ENCODE measurements at places on chromosomes 3 and 15.

DNA sequence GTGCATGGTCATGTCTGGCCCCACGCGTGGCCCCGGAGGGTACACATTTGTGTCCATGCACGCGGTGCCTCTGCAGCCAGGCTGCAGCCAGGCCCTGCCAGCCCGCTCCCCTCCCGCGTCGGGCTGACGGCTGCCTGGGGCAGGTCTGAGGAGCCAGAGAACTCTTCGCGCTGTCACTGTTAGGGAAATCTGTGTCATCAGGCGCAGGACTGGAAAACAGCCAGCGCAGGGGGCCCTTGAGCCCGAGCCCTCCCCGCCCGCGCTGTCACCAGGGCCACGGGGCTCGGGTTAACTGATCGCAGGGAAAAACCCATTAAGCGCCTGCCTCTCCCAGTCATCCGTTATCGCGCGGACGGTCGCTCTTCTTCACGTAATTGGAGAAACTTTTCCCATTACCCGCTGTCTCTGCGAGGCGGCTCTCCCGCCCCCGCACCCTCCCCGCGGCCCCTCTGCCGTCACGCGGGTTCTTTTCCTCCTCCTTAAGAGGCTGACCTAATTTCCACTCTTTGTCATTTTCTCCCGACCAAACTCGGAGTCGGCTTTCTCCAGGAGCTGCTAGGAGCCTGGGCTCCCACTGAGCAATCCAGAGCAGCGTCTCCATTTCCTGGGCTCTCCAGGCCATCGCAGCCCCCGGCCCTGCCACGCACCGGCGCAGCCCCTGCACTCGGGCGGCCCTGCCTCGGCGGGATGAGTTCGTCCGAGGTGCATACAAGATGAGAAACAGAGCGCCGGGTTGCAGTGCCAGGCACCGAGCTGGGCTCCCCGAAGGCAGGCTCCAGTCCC is 57.5 kb upstream of the PRR23E start:
- DNase-seq, result no peak

GRCh38 chr15:29142129-29142747 is 127.4 kb downstream of the NSMCE3 start:
- no peak for DNase-seq

- DNase-seq, result no peak
Observed at GRCh38 chr3:58111513-58112184, 99.1 kb downstream of the DNASE1L3 start.

DNA sequence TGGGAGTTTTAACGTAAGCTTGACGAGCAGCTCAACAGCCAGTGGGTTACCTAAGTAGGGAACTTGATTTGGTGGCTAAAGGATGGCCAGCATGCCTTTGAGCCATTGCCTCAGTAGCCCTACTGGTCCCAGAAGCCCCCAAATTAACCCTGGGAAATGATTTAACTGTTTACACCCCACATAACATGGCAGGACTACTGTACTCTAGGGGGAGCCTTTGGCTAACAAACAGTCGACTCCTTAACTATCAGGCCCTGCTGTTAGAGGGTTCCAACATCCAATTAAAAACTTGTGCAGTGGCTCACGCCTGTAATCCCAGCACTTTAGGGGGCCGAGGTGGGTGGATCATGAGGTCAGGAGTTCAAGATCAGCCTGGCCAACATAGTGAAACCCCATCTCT is 9.4 kb upstream of the SMCO1 start:
- no peak for DNase-seq

- DNase-seq, result no peak
Observed at GRCh38 chr3:25901796-25902195, 111.9 kb downstream of the OXSM start.

DNA sequence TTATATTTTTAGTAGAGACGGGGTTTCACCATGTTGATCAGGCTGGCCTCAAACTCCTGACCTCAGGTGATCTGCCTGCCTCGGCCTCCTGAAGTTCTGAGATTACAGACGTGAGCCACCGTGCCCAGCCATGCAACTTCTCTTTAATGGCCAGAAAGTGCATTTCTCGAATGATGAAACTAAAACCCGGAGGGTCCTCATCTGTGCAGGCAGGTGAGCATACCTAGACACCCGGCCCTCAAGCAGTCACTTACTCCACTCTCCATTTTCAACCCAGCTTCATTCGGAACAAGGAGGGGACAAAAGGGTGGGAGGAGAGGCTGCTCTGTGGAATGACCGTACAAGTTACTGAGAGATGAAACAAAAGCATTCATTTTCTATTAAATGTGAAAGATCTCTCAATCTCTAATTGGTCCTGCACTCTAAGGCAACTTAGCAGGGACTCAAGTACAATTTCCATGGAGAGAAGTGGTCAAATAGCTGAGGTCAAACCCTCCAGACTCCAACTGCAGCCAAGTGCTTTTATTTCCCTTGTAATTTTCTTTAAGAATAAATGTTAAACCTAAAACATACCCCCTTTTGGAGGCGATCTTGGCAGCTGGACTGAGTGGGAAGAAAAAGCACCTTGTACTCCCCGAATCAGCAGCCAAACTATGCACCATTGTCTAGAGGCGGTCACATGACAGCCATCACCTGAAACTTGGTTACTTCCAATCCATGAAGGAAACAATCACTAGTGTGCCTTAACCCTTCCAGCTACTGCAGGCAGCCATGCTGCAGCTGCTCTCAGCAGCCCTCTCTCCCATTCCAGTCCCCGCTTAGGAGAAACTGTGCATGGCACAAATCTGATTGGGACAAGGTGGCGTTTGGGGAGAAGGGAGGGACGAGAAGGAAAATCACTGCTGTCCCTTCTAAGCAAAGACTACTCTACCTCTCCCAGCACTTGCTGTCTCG is 62.2 kb downstream of the VGLL4 start:
- no peak for DNase-seq

- DNase-seq, result no peak
Observed at GRCh38 chr3:168117059-168117458, 21.3 kb upstream of the GOLIM4 start.

GRCh38 chr3:141373768-141374526 is 5.6 kb downstream of the ZBTB38 start:
- no peak for DNase-seq

- no peak for DNase-seq
Observed at GRCh38 chr3:110598847-110599490, 472.6 kb upstream of the NECTIN3 start.

GRCh38 chr3:97161169-97161568 is 346.8 kb downstream of the EPHA6 start:
- no peak for DNase-seq

GRCh38 chr15:100218434-100218833 is 123.3 kb downstream of the ADAMTS17 start:
- no peak for DNase-seq

- DNase-seq, result no peak
Observed at GRCh38 chr3:38026856-38027255, 2.6 kb downstream of the PLCD1 start.

GRCh38 chr3:30292192-30292893 is 314.1 kb upstream of the TGFBR2 start:
- DNase-seq, result no peak

DNA sequence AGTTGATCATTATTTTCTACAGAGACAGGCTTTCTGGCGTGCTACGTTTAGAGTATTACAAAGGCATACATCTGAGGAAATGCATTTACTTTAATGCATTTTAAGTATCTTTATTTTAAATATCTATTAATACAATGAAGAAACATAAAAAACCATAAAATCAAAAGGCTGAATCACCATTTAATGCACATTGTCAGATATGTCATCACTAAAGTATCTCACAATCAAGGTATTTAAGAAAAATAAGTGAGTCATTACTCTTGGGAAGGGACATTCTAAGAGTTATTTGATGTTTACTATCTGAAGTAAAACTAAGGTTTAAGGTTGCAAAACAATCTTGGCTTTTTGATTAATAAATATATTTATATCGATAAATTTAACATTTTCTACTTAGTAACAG is 102.2 kb downstream of the CTNNB1 start:
- DNase-seq, result no peak

- DNase-seq, result no peak
Observed at GRCh38 chr3:168162172-168162571, 66.4 kb upstream of the GOLIM4 start.

DNA sequence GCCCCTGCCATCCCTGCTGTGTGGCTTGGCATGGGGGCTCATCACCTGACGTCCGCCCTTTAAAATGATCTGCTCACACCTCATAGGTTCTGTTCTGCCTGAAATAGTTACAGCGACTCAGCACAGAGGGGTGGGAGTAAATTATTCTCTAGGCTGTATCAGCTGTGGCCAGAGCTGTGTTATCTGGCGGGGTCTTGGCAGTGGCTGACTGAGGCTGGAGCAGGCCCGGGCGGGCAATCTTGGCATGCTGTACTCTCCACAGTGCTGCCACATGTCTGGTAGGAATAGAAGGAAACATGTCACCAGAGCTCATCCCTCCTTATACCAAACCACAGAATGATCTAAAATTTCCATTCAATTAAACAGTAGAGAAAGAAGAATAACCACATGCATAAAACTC is 499.9 kb upstream of the LMCD1 start:
- no peak for DNase-seq

GRCh38 chr15:46708226-46708625 is 1009.1 kb upstream of the SEMA6D start:
- DNase-seq, result no peak

GRCh38 chr3:64260431-64260830 is 35.2 kb upstream of the PRICKLE2 start:
- no peak for DNase-seq

DNA sequence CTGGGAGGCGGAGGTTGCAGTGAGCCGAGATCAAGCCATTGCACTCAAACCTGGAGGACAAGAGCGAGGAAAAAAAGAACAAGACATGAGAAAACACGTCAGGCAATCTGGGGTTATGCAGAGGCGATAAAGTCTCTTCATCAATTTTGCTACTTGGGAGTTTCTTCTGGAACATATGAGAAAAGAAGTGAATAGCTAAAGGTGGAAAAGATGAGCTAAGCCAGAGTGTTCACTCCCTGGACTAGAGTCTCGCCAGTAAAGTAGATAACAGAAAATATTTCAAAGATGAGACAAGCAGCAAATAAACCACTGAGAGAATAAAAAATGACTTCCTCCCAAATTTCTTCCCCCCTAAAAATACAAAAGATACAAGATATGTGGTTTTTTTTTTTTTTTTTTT is 188.4 kb upstream of the HES1 start:
- no peak for DNase-seq

DNA sequence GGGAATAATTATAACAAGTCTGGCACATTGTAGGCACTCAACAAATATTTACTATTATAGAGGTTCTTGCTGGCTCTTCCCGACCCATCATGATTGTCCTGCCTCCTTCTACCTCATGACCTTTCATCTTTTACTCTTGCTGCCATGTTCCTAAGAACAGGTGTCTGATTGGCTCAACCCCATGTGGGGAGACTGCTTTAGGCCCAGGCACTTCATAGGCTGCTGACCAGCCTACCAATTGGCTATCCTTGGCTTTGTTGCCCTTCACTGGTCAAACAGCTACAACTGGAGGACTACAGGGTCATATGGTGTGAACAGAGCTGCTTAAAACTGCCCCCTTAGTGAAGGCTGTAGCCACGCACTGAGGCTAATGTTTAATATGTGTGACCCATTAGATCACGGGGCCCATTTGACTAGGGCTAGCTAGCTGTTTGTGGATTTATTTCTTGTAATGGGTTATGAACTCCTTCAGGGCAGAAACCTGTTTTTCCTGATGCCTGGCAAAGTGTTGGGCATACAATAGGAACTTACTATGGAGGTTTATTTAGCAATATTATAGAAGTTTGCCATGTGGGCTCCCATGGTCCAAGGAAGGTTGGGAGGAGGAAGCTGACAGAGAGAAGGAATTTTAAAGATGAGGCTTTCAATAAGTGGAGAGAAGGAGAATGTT is 239.9 kb upstream of the TBC1D5 start:
- DNase-seq, result no peak

DNA sequence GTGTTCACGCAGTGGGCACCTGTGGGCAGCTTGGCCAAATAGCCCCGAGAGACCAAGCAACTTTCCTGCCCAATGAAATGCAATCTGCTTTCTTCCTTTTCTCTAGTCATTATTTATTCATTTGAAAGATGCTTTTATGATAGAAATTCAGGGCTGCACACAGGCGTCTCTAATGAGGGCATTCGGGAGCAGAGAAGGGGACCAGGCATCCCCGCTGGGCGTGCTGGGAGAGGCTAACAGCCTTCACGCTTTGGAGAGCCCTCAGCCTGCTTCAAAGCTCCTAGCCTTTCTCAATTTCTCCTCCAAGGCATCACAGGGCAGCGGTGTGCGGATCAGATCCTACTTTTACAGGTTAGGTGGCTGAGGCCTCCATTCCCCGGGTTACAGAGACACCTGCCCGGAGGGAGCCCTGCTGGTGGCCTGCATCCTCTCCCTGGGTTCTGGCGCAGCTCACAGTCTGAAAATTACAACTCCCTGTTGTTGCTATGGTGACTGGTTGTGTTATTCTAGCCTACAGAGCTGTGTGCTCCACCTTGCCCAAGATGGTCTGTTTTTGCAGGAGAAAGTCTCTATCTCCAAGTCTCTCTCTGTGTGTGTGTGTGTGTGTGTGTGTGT is 21.8 kb upstream of the KLF13 start:
- DNase-seq, result no peak

DNA sequence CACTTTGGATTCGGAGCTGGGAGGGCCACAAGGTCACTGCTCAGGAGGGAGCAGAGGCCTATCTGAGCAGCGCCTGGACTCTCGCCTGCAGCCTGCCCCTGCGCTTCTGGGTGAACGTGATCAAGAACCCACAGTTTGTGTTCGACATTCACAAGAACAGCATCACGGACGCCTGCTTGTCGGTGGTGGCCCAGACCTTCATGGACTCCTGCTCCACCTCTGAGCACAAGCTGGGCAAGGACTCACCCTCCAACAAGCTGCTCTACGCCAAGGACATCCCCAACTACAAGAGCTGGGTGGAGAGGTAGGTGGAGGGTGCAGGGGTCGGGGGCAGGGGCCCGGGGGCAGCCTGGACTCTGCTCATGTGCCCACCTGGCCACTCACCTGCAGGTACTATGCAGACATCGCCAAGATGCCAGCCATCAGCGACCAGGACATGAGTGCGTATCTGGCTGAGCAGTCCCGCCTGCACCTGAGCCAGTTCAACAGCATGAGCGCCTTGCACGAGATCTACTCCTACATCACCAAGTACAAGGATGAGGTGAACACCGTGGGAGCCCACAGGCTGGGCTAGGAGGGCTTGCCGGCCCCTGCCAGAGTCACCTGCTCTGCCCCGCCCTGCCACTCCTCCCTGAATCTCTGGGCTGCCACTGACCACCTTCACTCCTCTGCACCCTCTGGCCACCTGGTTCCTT is 49.5 kb downstream of the PLXNA1 start:
- no peak for DNase-seq

DNA sequence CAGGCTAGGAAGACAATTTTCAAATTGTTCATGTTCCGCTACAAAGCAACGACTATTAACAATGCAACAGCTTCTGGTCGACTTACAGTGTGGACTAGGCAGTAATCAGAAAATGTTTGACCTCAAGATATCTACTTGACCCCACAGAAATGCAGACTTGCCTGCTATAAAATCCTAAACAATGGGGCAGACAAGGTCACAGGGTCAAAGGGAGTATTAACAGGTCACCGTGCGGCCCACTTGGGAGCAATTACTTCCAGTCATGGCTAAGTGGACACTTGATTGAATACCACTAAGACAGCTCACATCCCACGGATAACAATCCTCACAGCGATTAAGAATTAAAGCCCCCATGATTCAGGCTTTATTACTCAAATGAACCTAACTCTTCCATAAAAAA is 58.9 kb downstream of the FOXP1 start:
- DNase-seq, result no peak

- DNase-seq, result no peak
Observed at GRCh38 chr15:89928421-89928820, 15.7 kb upstream of the ARPIN start.

- DNase-seq, result no peak
Observed at GRCh38 chr3:188979669-188980310, 192.0 kb upstream of the TPRG1 start.

GRCh38 chr15:20358779-20359414 is 182.7 kb downstream of the GOLGA6L6 start:
- DNase-seq, result no peak

GRCh38 chr3:3629911-3630310 is 169.3 kb upstream of the LRRN1 start:
- DNase-seq, result no peak

Data from activated CD8-positive, alpha-beta memory T cell treated with anti-CD3 and anti-CD28 coated beads for 24 hours (primary cell).